Stimulated activated CD4-positive, alpha-beta T cell treated with anti-CD3 and anti-CD28 coated beads, Interleukin-1b, Interleukin-23, amount 100 ng/mL, for 48 hours (primary cell): ENCODE measurements at places on chromosomes 12 and 14.

- DNase-seq: no peak
These were observed 13.7 kb upstream of the REP15 start for GRCh38 chr12:27682534-27682933.

DNA sequence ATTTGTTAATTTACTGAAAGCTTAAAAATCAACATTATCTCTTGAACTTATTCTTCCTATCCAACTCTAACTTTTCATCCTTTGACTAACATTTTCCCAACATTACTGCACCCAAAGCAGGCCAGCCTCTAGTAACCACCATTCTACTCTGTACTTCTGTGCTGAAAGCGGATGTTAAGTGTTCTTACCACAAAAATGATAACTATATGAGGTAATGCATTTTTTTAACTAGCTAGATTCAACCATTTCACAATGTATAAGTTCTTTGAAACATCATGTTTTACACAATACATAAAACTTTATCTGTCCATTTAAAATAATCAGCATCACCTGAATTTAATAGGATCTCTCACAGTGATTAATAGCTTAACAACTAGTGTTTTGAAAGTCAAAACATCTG, 468.5 kb upstream of the MGAT4C start:
- DNase-seq: no peak

- DNase-seq: peak; percentile 24
These were observed 87.7 kb upstream of the FOXN3 start for GRCh38 chr14:89504602-89505313.

- no peak for DNase-seq
These were observed 3.6 kb upstream of the CFAP73 start for GRCh38 chr12:113145720-113146551.

DNA sequence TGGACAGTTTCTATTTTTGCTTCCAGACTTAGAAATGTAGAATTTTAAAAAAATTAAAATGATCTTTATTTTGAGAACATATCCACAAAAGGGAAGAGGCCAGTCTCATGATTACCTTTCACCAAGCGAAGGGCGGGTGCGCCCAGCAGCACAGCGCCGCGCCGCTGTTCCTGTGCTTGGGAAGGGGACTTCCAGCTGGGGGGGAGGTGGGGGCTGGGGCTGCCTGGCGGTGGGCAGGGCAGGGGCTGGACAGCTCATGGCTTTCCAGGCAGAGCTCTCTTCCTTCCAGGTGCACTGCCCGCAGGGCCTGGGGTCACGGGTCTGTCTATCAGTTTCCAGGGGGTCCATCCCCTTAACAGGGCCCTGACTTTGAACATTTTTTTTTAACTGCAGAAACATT, 199.9 kb downstream of the TTC7B start:
- DNase-seq: no peak

- no peak for DNase-seq
These were observed 2.7 kb upstream of the BEST3 start for GRCh38 chr12:69701826-69702225.

- DNase-seq: no peak
These were observed 551.0 kb downstream of the DIO2 start for GRCh38 chr14:79660053-79660939.

GRCh38 chr12:52130711-52131110, 51.2 kb downstream of the SMIM41 start:
- no peak for DNase-seq

DNA sequence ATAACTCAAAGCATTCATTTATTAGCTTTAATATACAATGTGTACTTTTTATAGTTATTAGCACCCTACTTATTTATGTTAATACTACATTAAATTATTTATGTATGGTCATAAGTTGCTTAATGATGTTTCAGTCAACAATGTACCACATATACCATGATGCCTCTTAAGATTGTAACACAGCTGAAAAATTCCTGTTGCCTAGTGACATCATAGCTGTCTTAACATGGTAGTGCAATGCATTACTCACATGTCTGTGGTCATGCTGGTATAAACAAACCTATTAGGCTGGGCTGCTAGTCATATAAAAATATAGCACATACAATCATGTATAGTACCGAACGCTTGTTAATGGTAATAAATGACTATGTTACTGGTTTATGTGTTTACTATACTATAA, 120.4 kb downstream of the ANO6 start:
- no peak for DNase-seq

- no peak for DNase-seq
These were observed 26.7 kb downstream of the ELK3 start for GRCh38 chr12:96220902-96221301.

- DNase-seq: no peak
These were observed 40.0 kb downstream of the TSPAN9 start for GRCh38 chr12:3117144-3117581.

DNA sequence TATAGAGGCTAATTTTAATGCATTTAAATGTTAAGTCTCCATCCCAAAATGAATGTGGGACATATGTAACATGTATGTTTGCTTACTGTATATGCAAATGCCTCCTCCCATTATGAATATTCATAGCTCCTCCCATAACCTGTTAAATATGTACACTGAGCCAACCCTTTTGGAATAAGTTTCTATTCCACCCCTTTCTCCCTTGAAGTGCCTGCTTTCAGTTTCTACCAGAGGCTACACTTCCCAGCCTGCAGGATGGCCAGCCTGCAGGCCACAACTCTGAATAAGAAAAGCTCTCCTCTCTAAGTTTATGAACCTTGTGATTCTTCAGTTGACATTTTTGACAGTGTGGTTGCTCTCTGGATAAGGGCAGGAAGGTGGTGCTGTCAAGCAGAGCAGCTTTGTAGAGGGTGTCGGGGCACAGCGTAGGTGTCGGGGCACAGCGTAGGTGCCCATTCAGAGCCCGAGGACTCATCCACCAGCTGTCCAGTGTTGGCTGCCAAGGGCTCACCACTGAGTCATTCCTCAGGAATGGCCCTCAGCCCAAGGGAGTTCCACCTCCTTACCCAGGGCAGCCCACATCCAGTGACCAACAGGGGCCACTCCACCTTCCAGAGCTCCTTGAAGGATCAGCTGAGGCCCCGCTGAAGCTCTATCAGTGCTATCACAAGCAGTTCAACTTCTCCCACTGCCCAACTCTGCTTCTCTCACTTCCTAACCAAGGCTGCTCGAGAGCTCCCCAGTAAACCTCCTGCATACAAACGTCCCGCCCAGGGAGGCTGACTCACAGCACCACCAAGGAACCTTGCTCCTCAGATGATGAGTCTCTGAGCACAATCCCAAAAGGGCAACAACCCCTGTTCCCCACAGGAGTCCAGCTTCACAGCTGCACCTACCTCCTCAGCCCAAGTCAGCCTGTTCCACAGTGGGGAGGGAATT, 31.4 kb downstream of the VWF start:
- no peak for DNase-seq

DNA sequence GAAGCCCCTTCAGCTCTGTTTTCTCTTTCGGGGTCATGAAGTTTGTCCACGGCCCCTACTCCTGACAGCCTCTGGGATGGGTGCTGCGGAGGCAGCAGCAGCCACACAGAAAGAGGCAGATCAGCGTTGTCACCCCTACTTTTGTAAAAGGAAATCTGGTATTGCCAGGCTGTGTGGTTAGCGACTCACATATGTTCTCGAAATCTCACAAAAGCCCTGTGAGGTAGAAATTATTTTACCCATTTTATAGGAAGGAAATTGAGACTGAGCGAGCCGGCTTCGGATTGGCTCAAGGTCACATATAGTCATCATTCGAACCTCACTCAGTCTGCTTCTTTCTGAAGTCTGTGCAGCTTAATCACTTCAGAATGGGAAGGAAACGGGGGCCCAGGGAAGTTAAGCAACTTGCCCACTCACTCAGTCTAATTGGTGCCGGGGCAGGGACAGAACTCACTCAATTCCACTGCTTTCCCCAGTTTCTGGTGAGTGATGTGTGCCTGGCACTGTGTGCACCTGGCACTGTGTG, 1.1 kb upstream of the CKAP4 start:
- peak; percentile 56 for DNase-seq

DNA sequence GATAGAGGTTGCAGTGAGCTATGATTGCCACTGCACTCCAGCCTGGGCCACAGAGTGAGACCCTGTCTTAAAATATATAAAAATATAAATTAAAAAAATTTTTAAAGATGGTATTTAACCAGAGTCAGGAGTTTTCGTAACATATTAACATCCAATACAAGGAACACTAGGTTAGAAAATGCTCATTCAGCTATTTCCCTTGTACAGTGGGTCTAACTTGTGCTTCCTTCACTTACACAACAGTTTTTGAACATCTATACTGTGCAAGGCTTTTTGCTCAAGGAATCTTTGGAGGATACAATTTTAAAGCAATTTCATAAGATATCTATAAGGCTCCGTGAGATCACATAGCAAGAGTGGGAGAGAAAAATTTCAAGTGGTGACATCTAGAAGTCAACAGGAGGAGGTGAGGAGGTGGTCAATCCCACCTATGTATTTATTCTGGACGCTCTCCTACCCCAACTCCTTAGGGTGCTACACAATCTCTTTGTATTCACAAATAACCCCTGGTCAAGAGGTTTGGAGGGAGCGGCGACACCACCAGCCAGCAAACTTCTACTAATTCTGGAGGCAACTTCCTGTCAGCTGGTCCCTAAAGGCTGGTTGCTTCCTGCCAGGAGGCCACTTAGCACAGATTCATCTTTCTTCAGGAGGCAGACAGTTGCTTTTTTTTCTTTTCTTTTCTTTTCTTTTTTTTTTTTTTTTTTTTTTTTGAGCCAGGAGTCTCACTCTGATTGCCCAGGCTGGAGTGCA, 22.2 kb downstream of the DUSP16 start:
- DNase-seq: no peak

DNA sequence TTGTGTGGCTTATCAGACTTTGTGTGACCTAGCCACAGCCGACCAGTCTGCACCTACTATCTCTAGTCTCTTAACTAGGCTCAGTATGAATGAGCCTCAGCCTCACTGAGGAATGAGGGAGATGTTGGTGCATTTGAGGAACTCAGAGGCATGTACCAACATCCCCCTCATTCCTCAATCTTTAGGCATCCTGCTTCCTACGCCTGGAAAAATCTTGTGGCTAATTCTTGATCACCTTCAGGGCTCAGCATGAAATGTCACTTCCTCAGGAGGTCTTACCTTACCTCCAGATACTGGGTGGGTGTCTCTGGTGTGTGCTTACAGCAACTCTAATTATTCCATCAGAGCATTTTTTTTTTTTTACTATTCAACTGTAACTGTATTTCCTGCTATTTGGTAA, 148.8 kb upstream of the TMCC3 start:
- no peak for DNase-seq

DNA sequence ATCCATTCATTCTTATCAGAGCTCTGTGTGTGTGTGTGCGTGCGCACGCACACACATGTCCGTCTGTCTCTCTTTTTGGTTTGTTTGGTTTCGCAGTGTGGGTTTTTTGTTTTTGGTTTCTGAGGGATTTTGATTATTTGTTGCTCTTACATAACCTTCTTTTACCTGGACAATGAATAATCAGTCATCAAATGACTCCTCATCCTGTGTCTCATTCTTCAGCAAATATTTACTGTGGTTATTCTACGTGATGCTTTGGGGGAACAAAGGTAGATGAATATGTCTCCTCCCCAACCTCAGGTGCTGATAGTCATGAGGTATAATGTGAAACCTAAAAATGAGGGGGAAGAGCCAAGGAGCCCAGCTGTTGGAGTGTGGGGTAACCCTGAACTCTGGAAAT, 92.4 kb downstream of the SAMD4A start:
- DNase-seq: no peak

GRCh38 chr12:89571491-89572195, 45.8 kb upstream of the POC1B start:
- no peak for DNase-seq

DNA sequence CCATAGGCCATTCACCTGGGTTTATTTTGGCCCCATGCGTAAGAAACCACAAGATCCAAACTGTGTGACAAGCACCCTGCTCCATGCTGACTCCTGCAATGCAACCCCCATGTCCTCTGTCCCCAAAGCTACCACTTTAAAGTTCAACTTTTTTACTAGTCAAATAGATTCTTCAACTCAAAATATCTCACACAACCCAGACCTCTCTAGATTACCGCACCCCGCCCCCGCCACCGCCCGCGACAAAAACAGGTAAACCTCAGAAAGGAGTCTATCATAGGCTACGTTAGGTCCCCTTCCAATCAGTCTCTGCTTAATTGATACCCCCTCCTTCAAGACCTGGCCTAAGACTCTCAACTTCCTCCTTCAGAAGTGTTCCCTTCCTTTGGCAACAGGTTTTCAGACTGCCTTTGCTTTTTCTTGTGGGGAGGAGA, 2.2 kb downstream of the ZFP36L1 start:
- peak; percentile 78 for DNase-seq

DNA sequence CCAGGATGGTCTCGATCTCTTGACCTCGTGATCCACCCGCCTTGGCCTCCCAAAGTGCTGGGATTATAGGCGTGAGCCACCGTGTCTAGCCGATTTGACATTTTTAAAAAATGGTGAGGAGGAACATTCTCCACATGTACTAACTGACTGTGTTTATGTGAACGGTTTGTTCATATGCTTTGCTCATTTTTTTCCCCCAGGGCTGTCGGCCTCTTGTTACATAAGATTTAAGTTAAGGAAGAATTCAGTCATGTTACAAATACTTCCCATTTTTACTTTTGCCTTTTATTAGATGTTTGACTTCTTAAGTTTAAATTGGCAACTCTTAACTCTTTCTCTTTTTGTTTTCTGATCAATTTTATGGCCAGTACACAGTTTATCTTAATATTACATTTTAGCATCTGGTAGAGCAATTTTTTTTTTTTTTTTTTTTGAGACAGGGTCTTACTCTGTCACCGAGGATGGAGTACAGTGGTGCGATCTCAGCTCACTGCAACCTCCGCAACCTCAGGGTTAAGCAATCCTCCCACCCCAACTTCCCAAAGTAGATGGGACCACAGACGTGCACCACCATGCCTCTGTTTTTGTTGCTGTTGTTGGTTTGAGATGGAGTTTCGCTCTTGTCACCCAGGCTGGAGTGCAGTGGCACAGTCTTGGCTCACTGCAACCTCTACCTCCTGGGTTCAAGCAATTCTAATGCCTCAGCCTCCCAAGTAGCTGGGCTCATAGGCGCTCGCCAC, 9.6 kb downstream of the GNS start:
- no peak for DNase-seq

DNA sequence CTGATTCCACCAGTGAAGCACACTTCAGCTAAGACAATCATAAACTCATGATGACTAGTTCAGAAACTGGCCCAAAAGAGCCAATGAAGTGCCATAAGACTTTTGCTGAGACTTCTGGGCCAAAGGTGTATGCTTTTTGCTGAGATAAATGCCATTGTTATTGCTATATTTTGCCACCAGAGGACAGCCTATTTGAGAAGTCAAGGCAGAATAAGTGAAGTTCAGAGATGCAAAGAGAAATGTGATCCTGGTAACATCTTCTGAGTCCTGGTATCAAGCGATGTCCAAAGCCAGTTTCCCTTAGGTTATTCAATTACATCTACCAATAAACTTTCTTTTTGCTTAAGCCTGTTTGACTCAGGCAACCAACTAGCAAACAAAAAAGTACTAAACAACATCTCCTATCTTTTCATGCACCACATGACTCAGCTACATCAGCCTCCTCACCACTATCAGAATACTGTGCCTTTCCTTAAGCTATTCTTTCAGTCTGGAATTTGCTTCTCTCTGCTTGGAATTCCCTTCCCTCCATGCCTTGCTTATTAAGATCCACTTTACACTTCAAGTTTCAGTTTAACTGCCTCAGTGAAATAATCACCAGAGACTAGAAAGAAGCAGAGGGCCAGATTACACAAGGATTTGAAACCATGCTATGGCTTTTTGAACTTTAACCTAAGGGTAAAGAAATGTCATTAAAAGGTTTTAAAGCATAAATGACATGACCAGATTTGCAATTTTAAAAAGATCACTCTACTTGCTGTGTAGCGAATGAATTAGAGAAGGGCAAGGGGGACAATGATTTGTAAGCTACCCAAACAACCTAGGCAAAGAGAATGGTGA, 14.0 kb downstream of the CRY1 start:
- no peak for DNase-seq

- peak; percentile 56 for DNase-seq
These were observed 42.5 kb downstream of the MARK3 start for GRCh38 chr14:103427485-103428443.
